Stimulated activated memory B cell treated with anti-CD40 and anti-IgM and Interleukin-4, amounts not matched to agents 10 μg/mL and 1 μg/mL and 100 μg/mL, for 72 hours (primary cell): ENCODE measurements at places on chromosomes 4 and X.

DNA sequence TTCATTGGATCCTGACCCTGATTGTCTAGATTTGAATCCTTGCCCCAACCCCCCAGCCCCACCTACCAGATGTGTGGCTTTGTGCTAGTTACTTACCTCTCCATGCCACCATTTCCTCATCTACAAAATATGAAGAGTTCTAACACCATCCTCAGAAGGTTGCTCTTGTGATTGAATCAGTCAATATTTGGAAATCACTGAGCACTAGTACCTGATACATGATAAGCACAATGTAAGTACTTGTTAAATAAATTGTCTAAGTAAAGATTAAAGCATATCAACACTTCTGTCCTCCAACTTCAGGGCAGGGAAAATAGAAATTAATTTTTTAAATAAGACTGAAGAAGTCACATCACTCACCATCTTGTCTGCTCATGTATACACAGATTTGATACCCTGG is 249.6 kb upstream of the KLF3 start:
- no peak overlapping the region for H3K4me3 ChIP-seq
- no peaks in the 10 kb centered on the region for H3K36me3 ChIP-seq
- H3K27ac ChIP-seq, result no peak overlapping the region
- no peak for ATAC-seq

DNA sequence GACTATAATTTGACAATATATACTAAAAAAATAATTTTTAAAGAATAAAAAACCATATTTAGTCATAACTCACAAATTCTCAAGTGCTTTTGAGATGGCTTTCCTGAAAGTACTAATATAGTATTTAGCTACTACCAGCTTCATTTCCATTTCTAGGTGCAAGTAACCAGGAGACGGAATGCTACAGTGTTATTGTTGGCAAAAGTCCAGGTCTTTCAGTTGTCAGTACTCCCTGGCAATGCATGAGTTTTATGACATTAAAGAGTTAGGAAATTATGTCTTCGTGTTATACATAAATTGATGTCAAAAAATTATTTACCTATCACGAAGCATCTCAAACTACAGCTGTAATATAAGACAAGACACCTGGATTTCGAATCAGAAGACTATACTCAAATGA is 45.0 kb downstream of the TMEM47 start:
- no peak overlapping the region for H3K27ac ChIP-seq
- H3K36me3 ChIP-seq, result no peaks in the 10 kb centered on the region
- no peak overlapping the region for H3K4me3 ChIP-seq
- no peaks in the 10 kb centered on the region for H3K4me1 ChIP-seq
- ATAC-seq, result no peak

DNA sequence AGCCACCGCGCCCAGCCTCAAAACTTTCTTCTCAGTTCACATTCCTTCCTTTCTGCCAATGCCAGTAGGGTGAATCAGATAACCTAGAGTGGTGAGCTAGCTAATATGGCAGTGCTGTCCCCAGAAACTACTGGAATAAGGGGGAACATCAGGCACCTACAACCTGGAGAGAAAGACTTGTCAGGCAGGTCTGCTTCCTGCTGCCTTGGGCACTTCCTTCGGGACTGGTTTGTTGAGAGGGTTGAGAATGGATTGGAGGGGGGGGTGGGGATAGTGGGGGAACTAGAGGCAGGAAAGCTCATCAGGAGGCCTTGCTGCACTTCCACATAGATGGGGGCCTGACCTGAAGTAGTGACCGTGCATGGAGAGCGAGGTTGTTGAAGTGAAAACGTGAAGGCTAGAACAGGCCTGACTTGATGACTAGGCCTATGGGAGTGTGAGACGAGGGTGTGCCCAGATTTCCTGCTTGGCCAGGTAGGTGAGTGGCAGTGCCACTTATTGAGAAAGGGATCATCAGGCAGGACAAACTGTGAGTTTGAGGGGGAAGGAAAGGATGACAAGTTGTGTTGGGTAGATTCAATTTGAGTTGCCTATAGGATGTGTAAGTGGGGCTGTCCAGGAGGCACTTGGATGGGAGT is 33.4 kb downstream of the SLC25A5 start:
- peaks cover 23% of the 10 kb centered on the region for H3K4me1 ChIP-seq
- no peak for ATAC-seq
- no peaks in the 10 kb centered on the region for H3K36me3 ChIP-seq
- no peaks in the 10 kb centered on the region for H3K27me3 ChIP-seq

- no peaks in the 10 kb centered on the region for H3K4me1 ChIP-seq
- no peak overlapping the region for H3K27ac ChIP-seq
- H3K4me3 ChIP-seq, result no peak overlapping the region
- no peaks in the 10 kb centered on the region for H3K36me3 ChIP-seq
- no peaks in the 10 kb centered on the region for H3K27me3 ChIP-seq
Observed at GRCh38 chr4:174635732-174636131, 113.4 kb upstream of the HPGD start.
